NCI-H1048 (cell line): ENCODE measurements at places on chromosomes 2 and 18.

GRCh38 chr2:201642086-201642578 lies 1.2 kb downstream of the TMEM237 start:
- DNase-seq: no peak

GRCh38 chr2:69993708-69994107 lies 32.3 kb upstream of the ASPRV1 start:
- no peak for DNase-seq

- no peak for DNase-seq
Measured at GRCh38 chr18:77052983-77053309, 79.6 kb downstream of the MBP start.

GRCh38 chr2:30753630-30754029 lies 53.6 kb downstream of the CAPN13 start:
- no peak for DNase-seq

GRCh38 chr2:7752291-7752690 lies 835.1 kb downstream of the RNF144A start:
- no peak for DNase-seq

- no peak for DNase-seq
Measured at GRCh38 chr2:69466728-69467127, 29.5 kb upstream of the NFU1 start.

DNA sequence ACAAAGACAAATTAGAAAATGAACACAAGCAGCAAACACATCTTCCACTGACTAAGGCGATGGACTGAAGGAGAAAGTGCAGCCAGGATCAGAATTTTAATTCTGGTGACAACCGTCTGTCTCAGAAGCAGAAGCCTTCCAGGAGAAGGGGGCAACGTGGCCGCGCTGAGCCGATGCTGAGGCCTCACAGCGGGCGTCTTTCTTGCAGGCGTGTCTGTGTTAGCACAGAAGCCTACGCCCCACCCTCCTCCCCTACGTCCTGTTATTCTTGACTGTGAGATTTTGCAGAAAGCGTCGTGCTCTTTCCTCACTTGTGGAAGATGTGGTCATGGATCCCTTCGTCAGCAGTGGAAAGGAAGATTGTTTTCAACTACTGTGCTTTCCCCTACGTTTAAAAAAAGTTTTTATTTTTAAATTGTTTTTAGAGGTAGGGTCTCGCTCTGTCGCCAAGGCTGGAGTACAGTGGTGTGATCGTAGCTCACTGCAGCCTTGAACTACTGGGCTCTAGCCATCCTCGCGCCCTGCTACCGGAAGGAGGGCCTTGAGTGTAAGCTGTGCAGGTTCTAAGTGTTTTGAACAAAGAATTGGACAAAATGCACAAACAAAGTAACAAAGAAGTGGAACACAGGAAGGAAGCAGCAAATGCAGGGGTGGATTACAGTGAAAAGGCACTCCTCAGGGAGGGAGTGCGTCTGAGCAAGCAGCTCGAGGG lies 422.0 kb downstream of the GALR1 start:
- no peak for DNase-seq

- no peak for DNase-seq
Measured at GRCh38 chr2:161321944-161322648, 13.9 kb downstream of the PSMD14 start.

- no peak for DNase-seq
Measured at GRCh38 chr2:113854970-113855740, 34.7 kb upstream of the ACTR3 start.
